ENCODE measurements at places on chromosomes 1 and 21.

DNA sequence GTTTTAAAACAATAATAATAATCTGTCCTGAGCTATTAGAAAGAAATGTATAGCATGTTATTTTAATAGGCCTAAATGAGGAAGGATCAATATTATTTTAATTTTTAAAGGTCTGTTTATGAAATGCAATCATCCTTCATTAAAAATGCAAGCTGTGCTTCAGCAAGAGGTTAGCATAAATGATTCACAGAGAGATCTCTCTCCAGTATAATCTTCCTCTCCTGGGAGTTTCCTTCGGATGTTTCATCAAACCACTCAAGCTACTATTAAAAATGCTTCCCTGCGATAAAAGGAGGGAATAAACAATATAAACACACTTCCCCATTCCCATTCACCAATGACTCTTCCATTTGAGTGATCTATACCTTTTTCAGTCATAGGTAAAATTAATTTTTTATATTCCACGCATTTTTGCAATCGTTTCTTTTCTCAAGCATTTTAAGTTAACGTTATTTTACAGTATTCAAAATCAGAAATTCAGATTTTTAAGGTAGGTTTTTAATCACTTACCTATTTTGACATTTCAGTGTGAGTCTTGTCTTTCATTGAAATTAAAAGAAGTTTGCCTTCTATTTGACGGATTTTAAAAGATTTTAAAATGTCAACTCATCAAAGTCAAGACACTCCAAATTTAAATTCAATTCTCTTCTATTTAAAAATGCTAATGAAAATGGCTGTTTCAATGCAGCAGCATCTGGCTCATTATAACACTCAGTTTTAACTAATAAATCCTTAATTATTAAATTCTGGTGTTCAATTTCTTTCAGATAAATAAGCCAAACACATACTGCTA is 64.3 kb downstream of the RERE start:
- H3K27me3 ChIP-seq: no peaks in the 10 kb centered on the region
- peaks cover 8% of the 10 kb centered on the region for H3K36me3 ChIP-seq
- no peak for DNase-seq
- H3K27ac ChIP-seq: no peak overlapping the region
- peaks cover 27% of the 10 kb centered on the region for H3K4me1 ChIP-seq

- no peaks in the 10 kb centered on the region for H3K27me3 ChIP-seq
- H3K4me3 ChIP-seq: no peak overlapping the region
- H3K27ac ChIP-seq: no peak overlapping the region
- DNase-seq: no peak
- no peaks in the 10 kb centered on the region for H3K4me1 ChIP-seq
These were observed 70.9 kb downstream of the ODF2L start for GRCh38 chr1:86325264-86325663.

- no peaks in the 10 kb centered on the region for H3K27me3 ChIP-seq
- DNase-seq: no peak
- no peak overlapping the region for H3K4me3 ChIP-seq
- H3K36me3 ChIP-seq: peaks cover 39% of the 10 kb centered on the region
- H3K27ac ChIP-seq: no peak overlapping the region
These were observed 10.3 kb downstream of the AHCTF1 start for GRCh38 chr1:246921481-246921880.

DNA sequence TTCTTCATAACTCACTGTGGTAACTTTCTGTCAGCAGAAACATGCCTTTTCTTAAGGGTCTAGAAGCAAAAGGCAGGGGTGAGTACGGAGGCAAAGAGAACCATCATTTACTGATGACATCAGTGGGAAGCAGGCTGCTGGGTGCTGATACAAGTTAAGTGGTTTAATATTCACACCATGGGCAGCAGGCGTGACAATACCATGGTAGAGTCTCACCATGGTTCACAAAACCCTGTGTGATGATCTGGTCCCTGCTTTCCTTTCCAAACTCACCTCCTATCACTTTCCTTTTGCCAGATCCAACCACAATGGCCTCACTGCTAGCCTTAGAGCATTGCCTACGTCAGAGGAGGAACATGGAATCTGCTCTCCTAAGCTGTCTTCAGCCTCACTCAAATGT is 8.7 kb downstream of the MAB21L3 start:
- DNase-seq: no peak
- no peak overlapping the region for H3K4me3 ChIP-seq
- H3K4me1 ChIP-seq: no peaks in the 10 kb centered on the region
- no peaks in the 10 kb centered on the region for H3K36me3 ChIP-seq
- no peak overlapping the region for H3K27ac ChIP-seq
- peaks cover 6% of the 10 kb centered on the region for H3K27me3 ChIP-seq

GRCh38 chr1:70005386-70006034 is 199.9 kb downstream of the LRRC40 start:
- no peak for DNase-seq
- H3K27me3 ChIP-seq: no peaks in the 10 kb centered on the region
- no peak overlapping the region for H3K27ac ChIP-seq
- no peaks in the 10 kb centered on the region for H3K36me3 ChIP-seq
- no peaks in the 10 kb centered on the region for H3K4me1 ChIP-seq
- H3K4me3 ChIP-seq: no peak overlapping the region

DNA sequence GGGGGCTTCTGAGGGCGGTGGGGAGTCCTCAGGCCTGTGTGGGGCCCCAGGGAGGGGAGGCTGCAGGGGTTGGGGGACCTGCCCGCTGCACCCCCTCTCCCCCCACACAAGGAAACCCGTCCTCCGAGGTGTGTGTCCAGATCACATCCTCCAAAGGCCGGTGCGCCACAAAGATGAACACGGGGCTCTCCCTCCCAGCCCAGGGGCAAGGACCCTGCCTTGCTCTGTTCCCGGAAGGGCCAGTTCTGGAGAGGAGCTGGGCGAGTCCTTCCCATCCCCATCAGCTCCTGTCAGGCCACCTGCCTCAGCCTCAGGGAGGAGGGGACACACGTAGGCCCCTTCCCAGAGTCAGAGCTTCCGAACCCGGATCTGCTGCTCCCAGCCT is 2.5 kb upstream of the TTLL10 start:
- H3K4me1 ChIP-seq: peaks cover 33% of the 10 kb centered on the region
- no peak for DNase-seq
- H3K36me3 ChIP-seq: no peaks in the 10 kb centered on the region
- H3K27me3 ChIP-seq: peaks cover 5% of the 10 kb centered on the region
- H3K27ac ChIP-seq: peak overlapping the region; percentile 9
- H3K4me3 ChIP-seq: no peak overlapping the region

DNA sequence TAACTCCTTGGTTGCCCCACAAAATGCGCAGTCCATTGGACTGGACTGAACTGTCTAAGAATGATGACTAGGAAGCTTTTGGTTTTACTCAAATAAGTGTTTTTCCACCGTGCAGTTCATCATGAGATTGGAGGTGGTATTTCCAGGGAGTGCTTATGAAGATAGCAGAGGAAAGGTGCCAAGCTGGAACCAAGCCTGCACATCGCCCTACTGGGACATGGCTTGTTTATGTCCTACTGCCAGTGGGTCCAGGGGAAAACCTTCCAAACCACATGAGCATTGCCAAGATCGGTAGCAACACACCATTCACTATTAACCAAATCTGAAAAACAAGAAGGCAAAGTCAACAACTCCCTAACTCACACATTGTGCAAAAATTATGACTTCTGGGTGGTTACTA is 54.7 kb upstream of the DSCAM start:
- no peak for DNase-seq
- no peak overlapping the region for H3K4me3 ChIP-seq
- no peaks in the 10 kb centered on the region for H3K4me1 ChIP-seq
- H3K36me3 ChIP-seq: no peaks in the 10 kb centered on the region

DNA sequence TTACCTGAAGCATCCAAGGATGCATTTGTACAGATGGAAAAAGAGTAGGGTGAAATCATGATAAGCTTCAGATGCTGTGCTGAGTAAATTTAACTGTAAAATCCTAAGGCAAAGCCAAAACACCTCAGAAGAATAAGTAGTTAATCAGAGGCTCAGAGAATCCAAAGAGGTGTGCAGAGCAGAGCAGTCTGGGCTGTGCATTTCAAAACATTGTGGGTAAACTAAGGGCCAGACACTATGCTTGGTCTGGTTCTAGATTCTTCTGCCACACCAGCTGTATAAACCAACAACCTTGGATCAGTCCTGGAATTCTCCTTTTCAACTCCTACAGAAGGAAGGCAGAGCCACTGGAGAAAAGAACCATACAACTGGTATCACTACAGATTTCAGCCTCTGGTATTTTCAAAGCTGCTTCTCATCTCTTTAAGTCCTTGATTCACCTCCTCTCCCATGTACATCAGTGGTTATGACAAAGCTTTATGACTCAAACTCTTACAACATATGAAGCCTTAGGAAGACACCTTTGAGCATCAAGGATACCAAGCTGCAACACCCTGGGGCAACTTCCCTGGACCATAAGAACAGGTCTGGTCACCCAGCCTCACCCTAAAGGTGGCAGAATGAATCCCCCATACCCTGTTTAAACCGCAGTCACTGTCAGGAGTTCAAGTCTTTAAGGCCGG is 11.6 kb upstream of the HIPK1 start:
- peaks cover 14% of the 10 kb centered on the region for H3K36me3 ChIP-seq
- H3K27ac ChIP-seq: no peak overlapping the region
- H3K4me3 ChIP-seq: no peak overlapping the region
- H3K27me3 ChIP-seq: peaks cover 2% of the 10 kb centered on the region
- no peak for DNase-seq

GRCh38 chr1:57788313-57788712 is 364.5 kb upstream of the DAB1 start:
- H3K36me3 ChIP-seq: no peaks in the 10 kb centered on the region
- no peak overlapping the region for H3K4me3 ChIP-seq
- no peaks in the 10 kb centered on the region for H3K27me3 ChIP-seq
- no peak overlapping the region for H3K27ac ChIP-seq

DNA sequence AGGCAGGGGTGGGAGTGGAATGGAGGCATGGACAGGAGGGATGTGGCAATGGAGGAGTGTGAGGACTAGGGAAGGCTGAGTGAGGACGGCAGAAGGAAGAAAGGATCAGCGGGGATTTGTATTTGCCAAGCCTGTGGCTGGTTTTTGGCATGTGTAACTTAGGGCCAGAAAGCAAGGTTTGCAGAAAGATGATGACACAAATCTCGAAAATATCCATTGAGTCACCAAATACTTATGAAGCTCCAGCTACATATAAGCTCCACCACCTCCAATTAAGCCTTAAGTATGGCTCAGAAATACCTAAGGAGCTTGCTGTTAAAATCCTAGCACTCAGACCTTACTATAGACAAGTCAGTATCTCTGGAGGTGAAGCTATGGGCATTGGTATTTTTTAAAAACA is 90.1 kb downstream of the OMA1 start:
- no peak overlapping the region for H3K27ac ChIP-seq
- H3K4me1 ChIP-seq: no peaks in the 10 kb centered on the region
- H3K36me3 ChIP-seq: no peaks in the 10 kb centered on the region
- no peaks in the 10 kb centered on the region for H3K27me3 ChIP-seq
- no peak overlapping the region for H3K4me3 ChIP-seq

DNA sequence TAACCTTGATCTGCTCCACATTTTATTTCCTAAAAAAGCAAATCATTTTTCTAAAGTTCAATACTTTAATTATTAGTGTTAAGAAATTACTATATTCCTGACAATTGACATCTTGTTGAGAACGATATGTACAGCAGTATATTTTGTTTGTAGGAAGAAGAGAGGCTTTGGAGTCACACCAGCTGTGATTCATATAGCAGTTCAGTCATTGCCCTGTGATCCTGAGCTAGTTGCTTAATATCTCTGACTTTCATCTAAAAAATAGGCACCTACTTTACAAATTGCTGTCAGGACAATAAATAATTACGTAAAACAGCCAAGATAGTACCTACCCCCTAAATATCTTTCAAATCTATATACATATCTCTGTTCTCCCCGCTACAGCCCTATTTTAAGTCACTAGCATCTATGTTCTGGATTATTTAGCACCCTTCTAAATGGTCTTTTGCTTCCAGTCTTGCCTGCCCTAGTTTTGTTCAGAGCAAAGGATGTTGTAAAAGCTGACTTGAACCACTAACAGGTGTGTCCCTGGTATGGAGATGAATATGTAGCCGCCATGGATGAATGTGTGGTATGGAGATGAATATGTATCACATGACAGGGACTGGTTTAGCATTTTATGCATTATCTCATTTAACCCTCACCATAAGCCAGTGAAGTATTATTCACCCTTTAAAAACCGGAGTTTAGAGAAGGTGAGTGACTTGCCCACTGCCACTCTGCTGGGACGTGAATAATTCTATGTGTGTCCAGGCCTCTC is 42.2 kb downstream of the RNF220 start:
- DNase-seq: no peak
- no peak overlapping the region for H3K27ac ChIP-seq
- H3K4me1 ChIP-seq: no peaks in the 10 kb centered on the region

DNA sequence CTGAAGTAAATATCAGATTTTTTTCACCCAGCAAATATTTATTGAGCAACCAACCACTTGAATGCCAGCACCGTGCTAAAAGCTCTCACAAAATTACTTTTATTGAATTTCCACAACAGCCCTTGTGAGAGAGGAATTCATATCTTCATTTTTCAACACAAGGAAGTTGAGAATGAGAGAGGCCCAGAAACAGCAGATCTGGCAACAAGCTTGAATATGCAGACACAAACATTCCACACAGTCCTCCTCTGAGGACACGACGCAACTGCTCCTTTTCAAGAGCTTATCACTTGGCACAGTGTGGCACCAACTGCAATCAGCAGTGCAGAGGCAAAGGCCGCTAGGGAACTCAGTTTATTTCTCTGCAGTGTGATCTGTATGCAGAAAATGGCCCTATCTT is 32.2 kb upstream of the IFNAR2 start:
- H3K4me1 ChIP-seq: peaks cover 23% of the 10 kb centered on the region
- no peak for DNase-seq
- peaks cover 2% of the 10 kb centered on the region for H3K27me3 ChIP-seq
- H3K36me3 ChIP-seq: no peaks in the 10 kb centered on the region
- H3K4me3 ChIP-seq: no peak overlapping the region

- H3K27me3 ChIP-seq: peaks cover 3% of the 10 kb centered on the region
- no peaks in the 10 kb centered on the region for H3K4me1 ChIP-seq
- H3K36me3 ChIP-seq: no peaks in the 10 kb centered on the region
- H3K4me3 ChIP-seq: no peak overlapping the region
- H3K27ac ChIP-seq: no peak overlapping the region
These were observed 97.3 kb downstream of the PSMG1 start for GRCh38 chr21:39085843-39086405.

DNA sequence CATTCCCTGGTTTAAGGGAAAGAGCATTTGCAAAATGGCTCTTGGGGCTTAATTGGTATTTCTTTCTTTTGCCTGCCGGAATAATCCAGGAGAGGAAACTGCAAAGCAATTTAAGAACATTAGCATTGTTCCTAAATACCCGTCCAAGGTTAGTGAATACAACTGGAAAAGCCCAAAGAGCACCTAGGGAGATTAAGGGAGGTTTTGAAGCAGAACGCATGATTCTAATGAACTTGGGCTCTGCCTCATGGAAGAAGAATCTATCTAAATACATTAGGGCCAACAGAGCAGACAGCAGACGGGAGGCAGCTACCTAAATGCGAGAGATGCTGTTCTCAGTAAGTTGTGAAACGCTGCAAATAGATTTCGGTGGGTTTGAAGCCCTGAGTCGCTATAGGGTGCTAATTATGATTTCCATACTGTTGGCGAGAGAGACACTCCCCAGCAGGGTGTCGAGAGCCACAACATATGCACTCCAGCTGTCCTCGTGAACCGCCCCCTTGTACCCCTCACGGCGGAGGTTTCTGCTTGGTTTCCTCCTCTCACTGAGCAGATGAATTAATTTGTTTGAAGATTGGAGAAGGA is 326.7 kb upstream of the CAMK1G start:
- H3K4me1 ChIP-seq: no peaks in the 10 kb centered on the region
- H3K27me3 ChIP-seq: no peaks in the 10 kb centered on the region
- H3K4me3 ChIP-seq: no peak overlapping the region
- DNase-seq: no peak
- no peak overlapping the region for H3K27ac ChIP-seq

- H3K36me3 ChIP-seq: no peaks in the 10 kb centered on the region
- peak; percentile 51 for DNase-seq
- H3K27ac ChIP-seq: no peak overlapping the region
- H3K4me3 ChIP-seq: no peak overlapping the region
- H3K27me3 ChIP-seq: peaks cover 19% of the 10 kb centered on the region
These were observed 18.3 kb upstream of the VAMP3 start for GRCh38 chr1:7752512-7753417.
